HT1080 (cell line): ENCODE measurements at places on chromosomes 13 and 19. TPM values are rescaled to one million over a fixed set of nuclear protein-coding genes. Genes with fewer than 3 reads are reported as not detected.

GRCh38 chr13:24135674-24136300 lies 24.7 kb upstream of the SPATA13 start:
- peak; percentile 78 for DNase-seq

- no peak for DNase-seq
Observed at GRCh38 chr19:11460207-11460606, 20.6 kb downstream of the ELAVL3 start.

The TMEM86B gene
- 1.7 and 1.8 TPM in 2 replicates for total RNA-seq

The LILRA5 gene
- total RNA-seq = not detected in 2 replicates
